ENCODE measurements at places on chromosomes 6 and 20.

DNA sequence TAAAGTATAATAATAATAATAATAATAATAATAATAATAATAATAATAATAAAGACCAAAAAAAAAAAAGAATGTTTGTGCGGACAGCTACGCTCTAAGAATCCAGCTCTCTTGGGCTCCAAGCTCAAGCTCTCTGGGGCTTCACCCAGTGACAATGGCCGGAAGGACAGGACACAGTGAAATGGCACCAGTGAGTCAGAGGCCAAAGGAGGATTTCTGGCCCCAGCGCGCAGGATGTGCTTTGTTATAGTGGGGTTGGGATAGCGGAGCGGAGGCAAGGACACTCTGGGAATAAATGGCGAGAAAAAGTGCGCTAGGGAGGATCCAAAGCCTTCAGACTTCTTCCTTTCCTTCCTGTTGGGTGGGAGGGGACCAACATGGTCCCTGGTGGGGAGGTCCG, 38.2 kb downstream of the HLA-A start:
- no peak for DNase-seq

GRCh38 chr20:58241766-58242465, 13.5 kb upstream of the ANKRD60 start:
- no peak for DNase-seq

GRCh38 chr6:3750317-3751076, 1.0 kb downstream of the PXDC1 start:
- peak; percentile 60 for DNase-seq

- DNase-seq: no peak
Measured at GRCh38 chr6:10084111-10084986, 330.5 kb downstream of the TFAP2A start.

DNA sequence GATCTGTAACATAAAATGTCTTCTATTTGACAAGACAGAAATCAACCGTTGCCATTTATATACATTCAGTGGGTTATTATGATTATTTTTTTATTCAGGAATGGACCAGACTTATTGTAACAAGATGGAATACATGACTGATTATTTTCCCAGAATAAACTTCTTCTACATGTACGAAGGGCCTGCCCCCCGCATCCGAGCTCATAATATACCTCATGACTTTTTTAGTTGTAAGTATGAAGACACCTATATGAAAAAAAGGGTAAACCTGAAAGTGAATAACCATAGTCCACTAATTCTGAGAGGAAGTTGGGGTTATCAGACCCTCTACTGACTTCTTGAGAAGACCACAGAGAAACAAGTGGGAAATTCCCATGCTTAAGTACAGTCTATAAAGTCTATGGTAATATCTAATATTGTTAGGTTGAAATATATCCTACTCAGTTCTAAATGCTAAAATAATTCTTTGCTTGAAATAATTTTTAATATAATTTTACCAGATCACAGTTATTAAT, 15.9 kb downstream of the OR2A4 start:
- no peak for DNase-seq

- DNase-seq: no peak
Measured at GRCh38 chr6:163634211-163635171, 220.0 kb downstream of the QKI start.

DNA sequence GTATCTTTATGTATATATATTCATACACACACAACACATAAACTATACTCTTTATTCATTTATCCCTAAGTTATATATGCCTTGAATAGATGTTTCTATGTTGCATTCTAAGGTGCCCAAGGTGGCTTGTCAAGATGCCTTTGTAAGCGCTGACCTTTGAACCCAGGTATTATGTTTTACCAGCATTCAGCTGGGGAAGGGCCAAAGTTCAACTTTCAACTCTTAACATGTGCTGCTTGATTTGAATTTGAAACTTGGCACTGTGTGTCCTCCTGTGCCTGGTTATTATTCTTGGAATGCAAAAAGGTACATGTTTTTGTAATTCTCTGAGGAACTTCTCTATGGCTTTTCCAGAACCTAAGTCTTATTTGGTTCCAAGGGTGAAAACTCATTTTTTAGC, 146.5 kb downstream of the EDN1 start:
- DNase-seq: no peak

DNA sequence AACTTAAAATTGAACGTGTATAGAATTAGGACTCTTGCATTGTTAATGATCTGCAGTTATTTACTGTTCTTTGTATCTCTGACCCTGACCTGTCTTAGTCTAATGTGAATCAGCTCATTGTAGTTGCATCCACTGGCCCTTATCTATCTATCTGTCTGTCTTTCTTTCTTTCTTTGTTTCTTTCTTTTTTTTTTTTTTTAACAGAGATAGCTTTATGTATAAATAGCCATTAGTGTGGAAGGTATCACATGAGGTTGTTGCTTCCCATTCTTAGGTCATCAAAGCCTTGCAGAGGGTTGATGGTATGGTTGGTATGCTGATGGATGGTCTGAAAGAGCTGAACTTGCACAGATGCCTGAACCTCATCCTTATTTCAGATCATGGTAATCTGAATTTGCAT, 59.9 kb downstream of the ENPP1 start:
- DNase-seq: no peak

- DNase-seq: no peak
Measured at GRCh38 chr6:142356884-142357225, 55.0 kb downstream of the ADGRG6 start.

DNA sequence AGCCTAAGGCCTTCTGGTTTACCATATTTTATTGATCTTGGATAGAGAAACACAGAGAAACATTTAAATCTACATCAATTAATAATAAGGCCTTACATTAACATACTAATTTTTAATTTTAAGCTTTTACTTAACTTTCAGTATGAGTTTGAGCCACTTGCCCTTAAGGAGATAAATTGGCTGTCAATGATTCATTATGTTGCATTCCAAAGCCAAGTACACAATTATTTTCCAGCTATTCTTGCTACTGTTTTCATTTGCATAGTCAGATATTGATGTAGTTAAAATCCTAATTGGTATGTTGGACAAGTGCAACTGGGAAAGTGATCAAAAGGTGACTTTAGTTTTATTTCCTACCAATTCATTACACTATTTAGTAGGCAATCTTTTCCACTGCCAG, 58.2 kb downstream of the MOCS1 start:
- no peak for DNase-seq

DNA sequence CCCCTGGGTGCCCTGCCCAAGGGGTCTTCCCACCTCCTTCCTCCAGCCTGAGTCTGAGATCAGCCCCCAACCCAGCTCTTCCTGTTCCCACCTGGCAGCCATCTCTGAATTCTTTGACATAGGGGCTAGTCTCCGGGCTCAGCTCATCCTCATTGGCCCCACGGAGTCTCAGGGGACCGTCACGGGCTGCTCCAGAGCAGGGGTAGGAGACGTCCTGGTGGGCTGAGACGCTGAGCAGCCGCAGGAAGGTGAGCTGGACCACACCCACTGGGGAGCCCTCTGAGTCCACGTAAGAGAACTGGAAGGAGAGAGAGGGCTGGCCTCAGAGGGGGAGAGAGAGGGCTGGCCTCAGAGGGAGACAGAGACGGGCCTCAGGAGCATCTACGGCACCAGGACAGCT, 28.1 kb downstream of the COL11A2 start:
- DNase-seq: no peak

DNA sequence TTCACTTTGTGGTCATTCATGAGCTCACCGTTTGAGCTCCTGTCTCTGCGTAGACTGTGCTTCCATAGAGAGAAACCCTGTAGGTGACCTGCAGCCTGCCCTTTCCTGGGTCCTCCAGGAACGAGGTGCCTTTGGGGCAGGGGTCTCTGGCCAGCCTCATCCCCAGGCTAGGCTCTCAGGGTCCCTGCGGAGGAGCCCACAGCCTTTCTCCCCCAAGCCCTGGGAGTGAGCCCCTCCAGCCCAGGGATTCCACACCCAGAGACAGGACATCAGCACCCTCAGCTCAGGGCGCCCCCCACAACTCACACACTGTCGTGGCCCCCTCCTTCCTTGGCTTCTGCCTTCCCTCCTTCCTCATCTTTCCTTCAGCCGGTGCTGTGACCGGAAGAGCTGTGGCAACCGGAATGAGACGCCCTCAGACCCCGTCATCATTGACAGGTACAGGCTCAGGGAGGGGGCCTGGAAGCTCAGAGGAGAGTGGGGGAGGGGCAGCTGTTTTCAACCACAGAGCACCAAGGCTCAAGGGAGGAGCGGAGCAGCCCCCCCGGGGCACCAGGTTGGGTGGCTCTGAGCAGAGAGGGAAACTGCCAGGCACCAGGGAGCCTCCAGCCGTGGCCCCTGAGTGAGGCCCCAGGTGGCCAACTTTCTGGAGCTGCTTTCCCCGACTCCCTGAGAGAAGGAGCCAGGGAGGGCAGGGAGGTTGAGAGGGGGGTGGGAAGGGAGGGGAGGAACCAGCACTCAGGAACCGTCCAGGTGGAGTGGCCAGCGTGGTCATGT, 16.8 kb downstream of the EBF4 start:
- no peak for DNase-seq

- no peak for DNase-seq
Measured at GRCh38 chr20:45346291-45346718, 1.9 kb downstream of the SDC4 start.

GRCh38 chr6:103140308-103141027, 1719.3 kb downstream of the HACE1 start:
- no peak for DNase-seq

- no peak for DNase-seq
Measured at GRCh38 chr6:14819840-14820420, 425.9 kb upstream of the JARID2 start.

DNA sequence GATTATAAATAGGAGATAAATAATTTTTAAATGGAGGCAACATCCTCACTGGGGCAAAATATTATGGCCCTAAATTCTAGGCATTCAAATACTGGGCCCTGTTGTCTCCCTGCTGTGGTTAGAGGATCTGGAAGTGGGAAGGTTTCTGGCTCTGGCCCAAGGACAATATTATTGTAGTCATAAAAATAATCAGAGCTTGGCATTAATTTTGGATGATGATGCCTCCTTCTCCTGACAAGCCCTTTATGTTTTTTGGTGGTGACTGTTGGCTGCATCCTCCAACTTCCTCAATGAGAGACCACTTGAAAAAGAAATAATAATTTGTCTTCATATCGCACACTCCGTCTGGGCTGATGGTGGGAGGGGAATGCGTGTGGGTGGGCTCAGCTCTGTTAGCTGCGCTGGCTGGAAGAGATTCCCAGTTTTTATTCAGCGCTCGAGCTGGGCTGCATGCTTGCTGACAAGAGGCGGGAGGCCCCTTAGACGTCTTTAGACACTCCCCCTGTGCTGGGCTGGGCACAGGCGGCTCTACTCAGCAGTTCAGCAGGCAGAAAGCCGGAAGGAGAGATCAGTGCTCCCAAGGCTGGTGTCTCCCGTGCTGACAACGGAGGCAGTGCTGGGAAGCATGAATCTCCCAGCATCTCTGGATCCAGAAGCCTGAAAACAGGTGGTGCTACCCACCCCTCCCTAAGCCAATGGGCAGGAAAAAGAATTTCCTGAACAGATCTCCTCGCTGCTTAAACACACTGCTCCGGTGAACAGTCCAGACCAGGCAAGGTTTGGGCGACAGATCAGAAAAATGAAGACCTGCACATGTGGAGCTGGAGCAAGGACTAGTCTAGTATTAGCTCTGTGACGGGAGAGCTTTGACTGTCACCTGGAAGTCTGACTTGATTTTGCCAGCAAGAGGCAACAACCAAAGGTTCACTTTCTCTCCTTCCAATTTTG, 97.7 kb downstream of the SYCP2 start:
- peak; percentile 50 for DNase-seq

- DNase-seq: peak; percentile 7
Measured at GRCh38 chr6:167255918-167256553, 35.1 kb upstream of the UNC93A start.

GRCh38 chr6:146785001-146785585, 186.3 kb downstream of the ADGB start:
- DNase-seq: peak; percentile 88

DNA sequence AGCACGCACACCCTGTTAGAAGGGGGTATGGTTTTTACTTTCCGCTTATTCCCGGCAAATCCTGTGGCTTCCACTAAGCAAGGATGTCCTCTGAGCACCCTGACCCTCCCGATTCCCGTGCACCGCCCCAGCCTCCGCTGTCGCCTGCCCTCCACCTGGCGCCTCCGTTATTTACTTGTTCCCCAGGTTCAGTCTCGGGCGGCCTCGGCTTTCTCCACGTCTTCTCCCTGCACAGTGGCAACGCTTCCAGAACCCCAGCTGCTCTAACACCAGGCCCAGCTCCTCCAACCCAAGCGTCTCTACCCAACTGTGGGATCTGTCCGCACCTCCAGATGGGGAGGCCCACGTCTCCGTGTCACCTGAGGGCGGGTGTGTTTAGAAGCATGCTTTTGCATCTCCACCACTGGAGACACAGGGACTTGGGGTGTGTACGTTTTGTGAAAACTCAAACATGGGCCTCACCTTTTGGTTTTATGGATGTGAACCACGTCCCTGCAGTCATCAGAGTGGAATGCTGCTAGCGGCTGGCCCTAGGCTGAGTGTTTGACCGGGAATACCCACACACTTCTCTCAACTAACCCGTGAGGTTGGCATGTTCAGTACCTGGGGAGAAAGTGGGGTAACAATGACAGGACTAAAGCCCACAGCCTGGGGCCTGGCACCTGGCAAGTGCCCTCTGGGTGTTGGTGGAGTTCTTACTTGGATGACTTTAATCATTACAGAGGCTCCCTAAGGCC, 79.9 kb downstream of the THBS2 start:
- DNase-seq: no peak

DNA sequence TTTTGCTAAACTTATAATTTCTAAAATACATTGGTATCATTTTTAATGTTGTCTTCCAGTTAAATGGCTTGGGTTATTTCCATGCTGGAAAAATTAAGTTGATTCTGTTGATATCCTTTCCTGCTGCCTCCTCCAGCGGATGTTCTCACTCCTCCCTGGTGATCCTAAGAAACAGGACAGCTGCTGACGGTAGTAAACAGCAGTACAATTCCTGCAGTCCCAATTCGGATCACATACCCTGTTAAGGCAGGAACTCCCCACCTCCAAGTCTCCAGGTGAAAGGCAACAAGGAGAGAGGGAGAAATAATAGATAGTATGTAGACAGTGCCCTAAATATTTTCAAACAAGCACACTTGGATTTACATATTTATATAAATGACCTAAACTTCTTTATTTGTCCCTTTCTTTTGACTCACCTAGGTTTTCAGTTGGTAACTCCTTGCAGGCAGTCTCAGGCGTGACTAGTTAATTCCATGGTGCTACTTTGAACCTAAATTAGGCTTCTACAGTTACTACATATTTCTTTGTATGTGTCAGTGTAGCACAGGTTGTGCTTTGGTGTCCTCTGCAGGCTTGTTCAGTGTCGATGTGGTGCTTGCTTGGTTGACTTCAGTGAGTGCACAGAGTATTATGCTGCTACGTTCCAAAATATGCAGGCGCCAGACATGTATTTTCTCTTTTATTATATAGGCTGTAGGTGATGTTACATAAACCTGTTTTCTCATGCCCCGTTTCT, 126.0 kb downstream of the ADGRB3 start:
- DNase-seq: peak; percentile 2
